ENCODE measurements at places on chromosomes 7 and 10.

GRCh38 chr7:87877366-87878040, 1.2 kb downstream of the DBF4 start:
- no peak for DNase-seq

DNA sequence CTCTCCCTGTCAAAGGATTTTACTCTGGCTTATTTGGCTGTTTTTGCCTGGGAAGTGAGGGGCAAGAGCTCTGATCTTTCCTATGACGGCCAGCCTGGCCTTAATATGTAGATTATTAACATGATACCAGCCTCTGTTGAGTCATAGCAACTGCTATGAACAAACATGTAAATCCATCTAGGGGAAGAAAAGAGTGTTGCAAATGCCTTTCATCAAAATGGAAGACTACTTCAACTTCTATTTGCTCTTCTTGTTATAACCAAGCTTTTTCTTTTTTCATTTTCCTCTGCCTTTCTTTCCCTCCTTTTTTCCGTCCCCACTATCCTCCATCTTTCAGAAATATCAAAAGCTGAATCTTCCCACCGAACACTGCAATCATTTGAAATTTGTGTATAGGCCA, 46.6 kb downstream of the BTRC start:
- DNase-seq: no peak

DNA sequence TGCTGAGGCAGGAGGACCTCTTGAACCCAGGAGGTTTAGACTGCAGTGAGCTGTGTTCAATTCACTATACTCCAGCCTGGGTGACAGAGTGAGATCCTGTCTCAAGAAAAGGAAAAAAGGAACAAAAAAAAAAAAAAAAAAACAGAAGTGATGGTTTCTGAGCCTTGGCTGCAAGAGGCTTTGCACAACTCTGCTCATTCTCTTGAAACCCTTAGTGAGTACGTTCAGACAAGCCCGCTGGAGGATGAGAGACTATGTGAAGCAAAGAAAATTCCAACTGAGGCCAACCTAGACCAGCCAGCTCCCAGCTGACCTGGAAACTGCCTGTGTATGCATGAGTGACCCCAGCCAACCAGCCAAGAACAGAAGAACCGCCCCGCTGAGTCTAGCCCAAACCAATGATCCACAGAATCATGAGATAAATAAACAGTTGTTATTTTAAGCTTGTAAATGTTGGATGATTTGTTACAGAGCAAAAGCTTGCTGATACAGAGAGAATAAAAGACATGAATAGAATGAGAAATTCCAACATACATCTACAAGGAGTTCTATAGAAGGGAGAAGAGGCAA, 50.6 kb upstream of the FZD9 start:
- DNase-seq: no peak

DNA sequence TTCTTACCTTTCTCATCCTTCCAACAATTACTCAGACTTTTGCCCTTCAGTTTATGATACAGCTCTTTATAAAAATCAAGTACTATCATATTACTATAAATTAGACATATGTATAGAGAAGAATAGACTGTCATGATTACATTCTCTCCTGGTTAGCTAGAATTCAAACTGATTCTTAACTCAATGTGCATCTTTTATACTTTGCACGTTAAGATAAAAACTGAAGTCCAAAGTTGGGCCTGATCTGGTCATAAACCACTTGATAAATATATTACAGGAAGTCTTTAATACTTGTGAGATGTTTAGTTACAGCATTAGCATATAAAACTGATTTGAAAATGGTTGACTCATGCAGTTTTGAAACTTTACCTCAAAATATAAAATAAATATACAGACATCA, 2.6 kb downstream of the AGR3 start:
- DNase-seq: no peak

- no peak for DNase-seq
Measured at GRCh38 chr7:48049850-48050249, 14.5 kb downstream of the C7orf57 start.

DNA sequence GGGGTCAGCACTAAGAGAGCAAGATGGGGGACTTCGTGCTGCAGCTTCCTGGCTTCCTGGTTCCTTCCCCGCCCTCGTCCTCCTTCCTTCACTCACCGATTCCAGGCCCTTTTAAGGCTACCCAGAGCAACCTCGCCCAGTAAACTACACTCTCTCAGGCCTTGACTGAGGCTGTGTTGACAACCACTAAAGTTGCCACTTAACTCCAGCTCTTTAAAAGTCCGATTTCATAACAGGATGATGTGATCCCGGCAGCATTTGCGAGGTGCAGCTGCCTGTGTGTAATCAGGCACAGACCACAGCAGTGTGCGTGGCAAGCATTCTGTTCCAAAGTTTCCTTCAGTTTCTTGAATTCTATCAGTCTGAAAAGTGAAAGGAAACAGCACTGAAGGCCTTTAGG, 110.6 kb downstream of the RAB11FIP2 start:
- DNase-seq: no peak

- peak; percentile 38 for DNase-seq
Measured at GRCh38 chr10:133336577-133337369, at the start of gene CALY. TSS of gene CALY (minus strand) at chr10:133336896. CDS start at chr10:133328989, 7,907 bp downstream.

DNA sequence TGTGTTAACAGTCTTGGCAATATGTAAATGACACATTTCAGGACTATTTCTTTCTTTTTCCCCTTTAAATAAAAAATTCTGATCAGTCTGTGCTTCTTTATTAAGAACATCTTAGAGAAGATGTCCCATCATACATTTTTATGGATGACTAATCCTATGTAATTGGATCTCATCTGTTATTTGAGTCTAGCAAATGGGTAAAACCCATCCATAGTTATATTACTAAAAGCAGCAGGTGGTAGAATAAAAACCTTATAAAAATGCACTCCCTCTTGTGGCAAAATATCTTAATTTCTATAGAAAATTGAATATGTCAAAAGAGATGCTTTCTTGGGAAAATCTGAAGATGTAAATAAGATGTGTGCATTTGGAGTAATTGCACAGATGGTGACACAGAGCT, 35.3 kb downstream of the TRRAP start:
- no peak for DNase-seq

- no peak for DNase-seq
Measured at GRCh38 chr10:128281343-128281742, 155.1 kb upstream of the MKI67 start.

- DNase-seq: no peak
Measured at GRCh38 chr7:128310499-128310898, 33.2 kb downstream of the RBM28 start.

DNA sequence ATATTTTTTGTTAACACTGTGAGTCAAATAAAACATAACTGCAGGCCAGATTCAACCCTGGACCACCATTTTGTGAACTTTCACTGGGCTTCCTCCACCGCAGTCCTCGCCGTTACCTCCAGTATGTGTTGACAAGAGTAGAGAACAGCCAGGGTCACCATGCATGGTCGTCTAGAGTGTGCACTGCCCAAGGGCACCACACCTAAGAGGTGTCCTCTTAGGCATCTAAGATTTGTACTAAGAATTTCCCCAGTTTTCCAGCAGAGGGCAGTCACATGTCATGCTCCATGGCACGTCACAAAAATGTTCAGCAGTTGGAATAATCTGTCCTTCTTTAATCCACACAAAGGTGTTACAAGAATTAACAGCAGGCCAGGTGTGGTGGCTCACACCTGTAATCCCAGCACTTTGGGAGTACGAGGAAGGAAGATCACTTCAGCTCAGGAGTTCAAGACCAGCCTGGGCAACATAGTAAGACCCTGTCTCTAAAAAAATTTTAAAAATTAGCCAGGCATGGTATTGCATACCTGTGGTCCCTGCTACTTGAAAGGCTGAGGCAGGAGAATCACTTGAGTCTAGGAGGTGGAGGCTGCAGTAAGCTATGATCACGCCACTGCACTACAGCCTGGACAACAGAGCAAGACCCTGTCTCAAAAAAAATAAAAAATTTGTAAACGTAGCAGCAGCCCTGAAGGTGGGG, 71.2 kb upstream of the FOXK1 start:
- peak; percentile 51 for DNase-seq

- DNase-seq: no peak
Measured at GRCh38 chr7:90248706-90249105, 3.7 kb downstream of the CFAP69 start.

Data from 8988T (cell line).